ENCODE measurements at places on chromosomes 1 and 21. TPM values are rescaled to one million over a fixed set of nuclear protein-coding genes. Genes with fewer than 3 reads are reported as not detected.

DNA sequence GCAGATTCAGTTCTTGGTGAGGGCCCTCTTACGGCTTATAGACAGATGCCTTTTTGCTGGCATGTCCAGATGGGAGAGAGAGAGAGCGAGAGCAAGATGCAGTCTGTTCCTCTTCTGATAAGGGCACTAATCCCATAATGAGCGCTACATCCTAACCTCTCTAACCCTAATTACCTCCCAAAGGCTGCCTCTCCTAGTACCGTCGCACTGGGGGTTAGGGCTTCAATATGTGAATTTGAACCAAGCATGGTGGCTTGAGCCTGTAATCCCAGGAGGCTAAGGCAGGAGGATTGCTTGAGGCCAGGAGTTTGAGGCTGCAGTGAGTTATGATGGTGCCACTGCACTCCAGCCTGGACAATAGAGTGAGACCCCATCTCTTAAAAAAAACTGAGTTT is 10.5 kb upstream of the SDE2 start:
- H3K4me1 ChIP-seq: no peaks in the 10 kb centered on the region
- no peaks in the 10 kb centered on the region for H3K27me3 ChIP-seq
- no peak overlapping the region for H3K4me3 ChIP-seq
- no peak for DNase-seq

GRCh38 chr1:21904454-21904703 is 32.7 kb downstream of the HSPG2 start:
- H3K27me3 ChIP-seq: no peaks in the 10 kb centered on the region
- H3K4me3 ChIP-seq: no peak overlapping the region
- peak overlapping the region; percentile 66 for H3K27ac ChIP-seq
- peaks cover 4% of the 10 kb centered on the region for H3K36me3 ChIP-seq

GRCh38 chr1:173301507-173301906 is 94.4 kb upstream of the TNFSF4 start:
- no peaks in the 10 kb centered on the region for H3K36me3 ChIP-seq
- H3K27ac ChIP-seq: no peak overlapping the region
- H3K4me1 ChIP-seq: no peaks in the 10 kb centered on the region
- H3K4me3 ChIP-seq: no peak overlapping the region
- H3K27me3 ChIP-seq: no peaks in the 10 kb centered on the region

DNA sequence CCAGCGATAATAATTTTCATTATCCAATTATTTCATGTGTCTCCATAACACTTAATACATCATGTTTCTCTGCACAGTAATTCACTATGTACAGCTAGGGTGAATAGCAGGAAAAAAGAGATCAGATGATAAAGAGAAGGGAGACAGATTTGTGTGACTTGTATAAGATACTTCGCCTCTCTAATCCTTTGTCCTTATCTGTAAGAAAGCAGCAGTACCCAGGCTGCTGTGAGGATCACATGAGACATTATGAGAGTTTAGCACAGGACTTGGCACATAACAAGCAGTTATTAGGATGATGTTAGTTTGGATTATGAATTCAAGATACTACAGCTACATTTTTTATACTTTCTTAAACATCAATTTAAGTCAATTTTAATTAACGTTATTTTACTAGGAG is 6.3 kb downstream of the ERG start:
- no peak overlapping the region for H3K4me3 ChIP-seq
- H3K27ac ChIP-seq: no peak overlapping the region
- DNase-seq: no peak
- peaks cover 26% of the 10 kb centered on the region for H3K4me1 ChIP-seq
- no peaks in the 10 kb centered on the region for H3K36me3 ChIP-seq
- H3K27me3 ChIP-seq: no peaks in the 10 kb centered on the region

- no peak overlapping the region for H3K4me3 ChIP-seq
- no peaks in the 10 kb centered on the region for H3K4me1 ChIP-seq
- no peak for DNase-seq
- no peaks in the 10 kb centered on the region for H3K36me3 ChIP-seq
- H3K27ac ChIP-seq: no peak overlapping the region
Measured at GRCh38 chr1:235423214-235423652, 56.0 kb downstream of the TBCE start.

- no peaks in the 10 kb centered on the region for H3K27me3 ChIP-seq
- no peak overlapping the region for H3K27ac ChIP-seq
- H3K4me1 ChIP-seq: no peaks in the 10 kb centered on the region
- H3K36me3 ChIP-seq: peaks cover 79% of the 10 kb centered on the region
- H3K4me3 ChIP-seq: no peak overlapping the region
Measured at GRCh38 chr1:220207411-220207810, 64.8 kb downstream of the RAB3GAP2 start.

DNA sequence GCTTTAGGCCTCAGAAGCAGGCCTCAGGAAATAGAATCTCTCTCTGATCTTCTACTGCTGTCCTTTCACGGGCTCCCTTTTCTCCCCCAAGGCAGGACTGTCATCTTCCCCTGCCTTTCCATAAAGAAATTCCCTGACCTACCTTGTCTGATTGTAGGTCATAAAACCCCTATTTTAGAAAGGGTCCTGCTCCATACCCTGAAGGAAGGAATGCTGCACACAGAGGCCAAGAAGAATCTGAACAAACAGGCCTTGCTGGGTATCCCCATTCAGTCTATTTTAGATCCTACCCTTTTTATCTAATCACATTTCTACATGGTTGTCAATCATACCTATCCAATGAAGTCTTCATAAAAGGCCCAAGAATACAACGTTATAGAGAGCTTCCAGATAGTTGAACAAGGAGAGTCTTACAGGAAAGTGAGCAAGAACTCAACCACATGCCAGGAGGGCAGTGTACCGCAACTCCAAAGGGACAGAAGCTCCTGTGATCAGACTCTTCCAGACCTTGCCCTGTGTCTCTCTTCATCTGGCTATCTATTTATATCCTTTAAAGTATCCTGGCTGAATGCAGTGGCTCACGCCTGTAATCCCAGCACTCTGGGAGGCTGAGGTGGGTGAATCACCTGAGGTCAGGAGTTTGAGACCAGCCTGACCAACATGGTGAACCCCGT is 93.1 kb downstream of the SLC16A1 start:
- no peaks in the 10 kb centered on the region for H3K36me3 ChIP-seq
- H3K27ac ChIP-seq: no peak overlapping the region
- no peak for DNase-seq

GRCh38 chr1:69313118-69313517 is 254.6 kb upstream of the LRRC7 start:
- H3K36me3 ChIP-seq: no peaks in the 10 kb centered on the region
- DNase-seq: no peak
- H3K4me3 ChIP-seq: no peak overlapping the region
- no peaks in the 10 kb centered on the region for H3K27me3 ChIP-seq
- no peak overlapping the region for H3K27ac ChIP-seq

- peaks cover 49% of the 10 kb centered on the region for H3K27me3 ChIP-seq
- H3K4me1 ChIP-seq: peaks cover 23% of the 10 kb centered on the region
- H3K36me3 ChIP-seq: no peaks in the 10 kb centered on the region
- H3K27ac ChIP-seq: no peak within 1 kb of the TSS
- DNase-seq: no peak
Measured at GRCh38 chr1:12063141-12064072, at the start of gene TNFRSF8. Gene TNFRSF8, plus strand, starts transcription at chr1:12063303. Its CDS starts 296 bp downstream, at chr1:12063599.

The DAP3 gene
- total RNA-seq: 77.7 TPM

The SLC5A3 gene
- 17.4 TPM for total RNA-seq

The MPZL1 gene
- total RNA-seq: 85.9 TPM

The STUM gene
- total RNA-seq: 0.83 TPM

The GBP5 gene
- total RNA-seq: 9.6 TPM

Measured in lower lobe of right lung (tissue), 2 donors.